Activated T-helper 17 cell treated with anti-CD3 and anti-CD28 coated beads, Interleukin-2, amount 50 U/mL, for 72 hours (primary cell): ENCODE measurements at places on chromosomes 13 and 19. TPM values are rescaled to one million over a fixed set of nuclear protein-coding genes. Genes with fewer than 3 reads are reported as not detected.

Gene POU4F1
- 0.35 TPM for total RNA-seq

Gene MYO16
- total RNA-seq = not detected

Gene ERICH4
- total RNA-seq = not detected

Gene LHB
- not detected for total RNA-seq

GRCh38 chr13:53138376-53139036, 109.9 kb downstream of the OLFM4 start:
- ATAC-seq = no peak

DNA sequence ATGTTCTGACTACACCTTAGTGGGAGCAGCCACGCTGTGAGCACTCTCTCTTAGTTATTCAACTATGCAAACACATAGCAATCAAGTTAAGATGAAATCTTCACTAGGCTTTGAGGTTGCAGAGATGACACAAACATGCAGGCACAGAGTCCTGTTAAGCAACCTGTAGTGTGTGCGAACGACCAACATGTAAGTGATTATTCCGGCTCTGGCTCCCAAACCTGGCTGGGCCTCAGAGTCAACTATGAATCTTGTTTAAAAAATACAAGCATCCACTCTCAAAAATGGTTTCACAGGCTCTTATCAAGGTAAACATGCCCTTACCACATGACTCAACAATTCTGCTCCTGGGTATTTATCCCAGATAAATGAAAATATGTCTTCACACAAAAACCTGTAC, 91.4 kb downstream of the IRS2 start:
- ATAC-seq = peak; percentile 46

GRCh38 chr13:32019612-32020233, 11.9 kb upstream of the FRY start:
- peak; percentile 59 for ATAC-seq

- no peak for ATAC-seq
These were observed 114.9 kb downstream of the RFC3 start for GRCh38 chr13:33932769-33933406.

- no peak for ATAC-seq
These were observed 1.4 kb downstream of the ELAVL1 start for GRCh38 chr19:8004001-8004400.

GRCh38 chr19:8567522-8568172, 9.6 kb downstream of the MYO1F start:
- no peak for ATAC-seq

DNA sequence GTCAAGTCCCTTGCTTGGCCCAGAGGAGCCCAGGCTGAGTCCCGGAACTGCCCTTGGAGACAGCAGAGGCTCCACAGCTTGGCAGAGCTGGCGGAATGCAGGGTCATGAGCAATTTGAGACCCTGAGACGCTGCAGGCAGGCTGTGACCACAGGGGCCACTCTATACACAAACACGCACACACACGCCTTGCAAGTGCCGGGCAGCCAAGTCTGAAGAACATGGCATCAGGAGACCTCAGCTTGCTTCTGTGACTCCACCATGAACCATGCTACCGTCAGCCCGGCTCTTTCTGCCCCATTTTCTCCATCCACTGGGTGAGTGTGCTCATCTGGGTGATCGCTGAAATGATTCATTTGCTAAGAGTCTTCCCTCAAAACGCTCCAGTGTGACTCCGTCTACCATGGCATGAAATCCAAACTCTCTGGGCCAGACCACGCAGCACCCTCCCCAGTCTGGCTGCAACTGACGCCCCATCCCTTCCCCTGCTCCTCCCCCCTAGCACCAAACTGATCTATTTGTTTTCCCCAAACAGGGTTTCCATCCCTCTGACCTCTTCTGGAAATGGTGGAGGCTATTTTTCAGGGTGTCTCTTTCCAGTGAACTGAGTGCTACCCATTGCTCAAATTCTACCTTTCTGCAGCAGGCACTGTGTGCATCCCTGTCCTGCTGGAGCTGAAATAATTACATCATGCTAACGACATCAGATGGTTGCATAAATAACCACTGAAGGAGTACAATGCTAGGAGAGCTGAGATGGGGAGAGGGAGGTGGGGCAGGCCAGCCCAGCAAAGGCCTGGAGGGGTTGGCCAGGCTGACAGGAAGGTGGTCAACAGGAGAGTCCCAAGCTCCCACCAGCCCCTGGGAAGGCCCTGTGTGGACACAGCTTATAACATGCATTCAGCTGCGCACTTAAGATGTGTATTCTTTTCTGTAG, 3.1 kb downstream of the CARS2 start:
- ATAC-seq = no peak

DNA sequence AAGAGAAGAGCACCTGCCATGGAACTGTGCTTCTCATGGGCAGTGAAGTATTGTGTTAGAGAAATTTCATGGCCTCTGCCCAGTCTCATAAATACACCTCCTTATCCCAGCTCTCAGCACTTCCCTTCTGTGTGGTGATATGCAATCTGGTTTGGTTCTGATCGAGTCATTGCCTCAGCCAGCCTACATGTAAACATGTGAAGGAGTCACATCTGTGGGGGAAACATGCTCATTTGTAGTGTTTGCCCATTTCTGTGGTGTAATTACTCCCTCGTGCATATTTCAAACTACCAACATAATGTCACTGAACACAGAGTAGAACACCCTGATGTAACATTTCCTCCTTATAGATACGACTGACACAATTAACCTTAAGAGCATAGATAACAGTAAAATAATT, 183.0 kb downstream of the DCT start:
- ATAC-seq = no peak

- no peak for ATAC-seq
These were observed 36.8 kb upstream of the ALOX5AP start for GRCh38 chr13:30698488-30699005.

DNA sequence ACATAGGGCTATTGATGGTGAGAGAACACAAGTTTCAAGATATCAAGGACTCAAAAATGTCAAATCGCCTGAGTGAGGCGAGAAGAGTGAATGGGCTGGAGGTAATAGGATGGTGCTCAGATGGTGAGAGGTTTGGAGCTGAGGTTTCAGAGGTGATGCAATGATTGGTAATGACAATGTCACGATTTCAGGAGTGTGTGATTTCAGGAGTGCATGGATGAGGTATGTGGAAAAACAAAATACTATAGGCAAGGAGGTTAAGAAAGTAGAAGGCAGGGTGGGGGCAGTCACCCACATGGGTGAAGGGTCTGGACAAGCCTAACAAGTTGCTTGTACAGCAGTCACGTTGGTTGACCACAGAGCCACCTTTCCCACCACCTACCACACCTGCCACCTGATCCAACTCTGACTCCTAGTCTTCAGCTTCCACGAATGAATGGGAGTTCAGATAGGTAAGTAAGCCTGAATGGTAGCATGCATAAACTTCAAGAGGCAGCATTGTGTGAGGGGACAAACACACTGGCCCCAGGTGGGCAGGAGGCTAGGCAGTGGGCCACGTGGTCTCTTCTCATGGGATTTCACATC, 71.5 kb downstream of the RUBCNL start:
- ATAC-seq = peak; percentile 84

- ATAC-seq = peak; percentile 63
These were observed 5.5 kb downstream of the SIN3B start for GRCh38 chr19:16834747-16835146.

- ATAC-seq = no peak
These were observed 1138.2 kb downstream of the UQCRFS1 start for GRCh38 chr19:28074773-28075172.

DNA sequence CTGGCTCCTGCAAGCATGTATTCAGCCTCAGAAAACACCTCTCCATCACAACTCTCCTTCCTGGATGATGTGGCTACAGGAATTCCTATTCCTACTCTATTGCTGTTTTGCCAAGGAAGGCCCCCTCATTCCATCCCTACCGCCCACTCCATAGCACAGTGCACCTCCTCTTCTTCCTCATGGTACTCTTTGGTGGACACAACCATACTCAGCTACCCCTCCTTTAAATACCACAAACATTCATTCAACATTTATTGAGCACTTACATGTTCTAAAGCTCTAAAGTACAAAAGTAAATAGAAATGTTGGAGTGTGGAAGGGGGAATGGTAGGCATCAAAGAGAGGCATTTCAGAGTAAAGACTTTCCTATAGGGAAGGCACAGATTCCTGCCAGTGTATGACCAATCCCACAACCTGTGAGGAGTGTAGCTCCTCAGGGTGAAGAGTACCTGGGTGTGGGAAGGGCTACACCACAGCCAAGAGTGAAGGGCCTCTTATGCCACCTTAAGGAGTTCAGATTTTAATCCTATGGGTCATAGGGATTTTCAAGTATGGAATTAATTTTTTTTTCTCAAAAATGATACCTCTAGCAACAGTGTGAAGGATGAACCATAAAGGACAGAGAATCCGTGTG, 42.5 kb downstream of the STARD13 start:
- no peak for ATAC-seq

GRCh38 chr13:32790731-32791130, 204.5 kb downstream of the PDS5B start:
- ATAC-seq = no peak

GRCh38 chr13:80458543-80458942, 117.6 kb upstream of the SPRY2 start:
- no peak for ATAC-seq

DNA sequence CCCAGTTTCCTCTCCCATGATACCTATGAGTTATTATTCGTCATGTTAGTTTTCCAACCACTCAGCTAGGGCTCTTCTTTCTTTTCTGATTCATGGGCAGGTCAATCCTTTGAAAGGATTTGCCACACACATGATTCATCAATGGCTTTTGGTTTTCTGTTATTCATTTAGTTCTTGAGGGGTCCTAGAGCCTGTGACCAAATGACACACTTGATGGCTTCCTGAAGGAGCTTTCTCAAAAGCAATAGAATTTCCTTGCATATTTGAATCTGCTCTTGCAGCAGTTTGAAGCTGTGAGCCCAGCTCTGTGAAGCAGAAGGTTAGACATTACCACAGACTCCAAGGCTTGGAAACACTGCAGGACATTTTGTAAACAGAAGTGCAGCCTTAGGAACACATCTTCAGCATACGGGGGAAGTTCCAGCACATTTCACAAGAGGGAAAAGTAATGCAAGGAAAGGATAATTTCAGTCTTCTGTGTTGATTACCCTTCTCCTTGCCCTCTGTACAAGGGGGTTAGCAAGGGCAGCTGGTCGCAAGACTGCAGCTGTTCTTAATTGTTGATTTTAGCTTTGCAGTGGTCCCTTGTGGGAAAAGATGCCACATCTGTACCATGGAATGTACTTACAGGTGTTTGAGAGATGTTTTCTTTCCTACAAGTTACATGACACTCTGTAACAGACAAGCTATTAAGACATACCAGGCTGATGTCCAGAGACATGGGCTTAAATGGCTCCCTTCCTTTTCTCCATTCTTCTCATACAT, 338.6 kb downstream of the KCNRG start:
- ATAC-seq = peak; percentile 73
